ENCODE measurements at places on chromosomes 2 and 18. TPM values are rescaled to one million over a fixed set of nuclear protein-coding genes. Genes with fewer than 3 reads are reported as not detected.

Gene SCN3A
- total RNA-seq: 4.0 TPM

GRCh38 chr2:200869014-200869413 lies 4.6 kb upstream of the CLK1 start:
- peaks cover 27% of the 10 kb centered on the region for H3K4me1 ChIP-seq
- DNase-seq: no peak
- H3K27ac ChIP-seq: no peak overlapping the region
- no peaks in the 10 kb centered on the region for H3K27me3 ChIP-seq
- no peak overlapping the region for H3K4me3 ChIP-seq

GRCh38 chr2:137928547-137929518 lies 35.4 kb upstream of the HNMT start:
- no peak overlapping the region for H3K27ac ChIP-seq
- H3K4me1 ChIP-seq: no peaks in the 10 kb centered on the region
- H3K36me3 ChIP-seq: no peaks in the 10 kb centered on the region
- H3K4me3 ChIP-seq: no peak overlapping the region
- no peaks in the 10 kb centered on the region for H3K27me3 ChIP-seq

DNA sequence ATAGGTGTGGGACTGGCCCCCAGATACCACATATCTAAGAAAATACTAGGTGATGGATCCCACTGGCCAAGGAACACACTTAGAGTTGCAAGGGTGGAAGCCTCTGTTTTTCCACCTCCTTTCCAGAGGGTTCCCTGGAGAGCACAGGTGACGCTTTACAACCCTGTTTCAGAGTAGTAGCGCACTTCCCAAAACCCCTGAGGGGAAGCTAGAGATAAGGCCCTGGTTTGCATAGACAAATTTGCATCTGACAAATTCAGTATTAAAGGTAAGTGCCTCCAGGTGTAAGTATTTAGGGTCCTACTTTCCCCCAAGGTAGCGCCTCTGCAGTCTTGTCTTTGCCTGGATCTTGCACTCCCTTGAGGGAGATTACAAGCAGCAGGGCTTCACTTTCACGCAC lies 474 bp upstream of the CERKL start:
- H3K27me3 ChIP-seq: no peaks in the 10 kb centered on the region
- DNase-seq: no peak
- H3K4me1 ChIP-seq: peaks cover 16% of the 10 kb centered on the region
- H3K36me3 ChIP-seq: no peaks in the 10 kb centered on the region
- H3K27ac ChIP-seq: no peak overlapping the region

GRCh38 chr2:22600156-22600555 lies 784.8 kb upstream of the KLHL29 start:
- no peak for DNase-seq
- no peaks in the 10 kb centered on the region for H3K36me3 ChIP-seq
- no peaks in the 10 kb centered on the region for H3K27me3 ChIP-seq
- no peak overlapping the region for H3K27ac ChIP-seq
- no peaks in the 10 kb centered on the region for H3K4me1 ChIP-seq
- H3K4me3 ChIP-seq: no peak overlapping the region

DNA sequence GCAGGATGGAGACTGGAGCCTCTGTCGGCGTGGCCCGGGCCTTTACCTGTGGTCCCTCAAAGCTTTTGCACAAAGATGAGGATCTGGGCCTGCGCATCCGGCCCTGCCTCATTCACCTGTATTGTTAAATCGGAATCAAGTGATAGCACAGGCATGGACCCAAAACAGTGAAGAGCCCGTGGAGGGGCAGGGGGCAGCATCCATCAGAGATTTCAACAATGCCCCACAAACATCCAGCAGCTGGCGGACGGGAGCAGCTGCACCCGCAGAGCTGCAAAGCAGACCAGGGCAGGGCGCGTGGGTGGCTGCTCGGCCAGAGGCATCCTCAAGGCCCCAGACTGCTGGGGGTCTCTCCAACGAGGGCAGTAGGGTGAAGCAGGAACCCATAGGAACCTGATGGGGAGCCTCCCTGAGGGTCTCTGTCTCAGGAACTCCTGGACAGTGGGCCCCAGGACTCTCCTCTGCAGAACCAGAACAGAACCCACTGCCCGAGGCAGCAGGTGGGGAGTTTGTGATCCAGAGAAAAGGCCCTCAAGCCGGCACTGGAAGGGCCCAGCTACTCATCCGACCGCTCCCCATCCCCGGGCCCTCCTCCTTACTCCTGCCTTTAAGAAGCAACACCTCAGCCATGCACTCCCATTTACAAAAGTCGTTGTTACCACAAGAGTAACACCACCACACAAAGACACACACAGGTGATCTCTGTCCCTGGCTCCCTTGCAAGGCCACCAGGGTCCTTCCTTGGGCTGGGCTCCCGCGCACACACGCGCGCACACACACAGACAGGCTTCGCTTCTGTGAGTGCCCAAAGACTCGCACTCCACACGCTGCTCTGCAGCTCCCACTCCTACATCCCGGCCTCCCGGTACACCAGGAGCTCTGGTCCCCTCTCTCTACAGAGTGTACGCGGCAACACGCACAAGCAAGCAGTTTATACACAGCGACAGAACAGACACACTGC lies 28.8 kb downstream of the HDAC4 start:
- no peak for DNase-seq
- H3K36me3 ChIP-seq: peaks cover 15% of the 10 kb centered on the region
- H3K4me1 ChIP-seq: peaks cover 17% of the 10 kb centered on the region
- H3K27ac ChIP-seq: no peak overlapping the region
- no peaks in the 10 kb centered on the region for H3K27me3 ChIP-seq

GRCh38 chr2:9286554-9287399 lies 80.2 kb downstream of the ASAP2 start:
- H3K4me3 ChIP-seq: no peak overlapping the region
- peak overlapping the region; percentile 63 for H3K27ac ChIP-seq
- DNase-seq: no peak
- H3K4me1 ChIP-seq: peaks cover 61% of the 10 kb centered on the region

- no peak overlapping the region for H3K27ac ChIP-seq
- H3K4me1 ChIP-seq: no peaks in the 10 kb centered on the region
- H3K36me3 ChIP-seq: no peaks in the 10 kb centered on the region
These were observed 202.8 kb upstream of the THUMPD2 start for GRCh38 chr2:39981883-39982311.

DNA sequence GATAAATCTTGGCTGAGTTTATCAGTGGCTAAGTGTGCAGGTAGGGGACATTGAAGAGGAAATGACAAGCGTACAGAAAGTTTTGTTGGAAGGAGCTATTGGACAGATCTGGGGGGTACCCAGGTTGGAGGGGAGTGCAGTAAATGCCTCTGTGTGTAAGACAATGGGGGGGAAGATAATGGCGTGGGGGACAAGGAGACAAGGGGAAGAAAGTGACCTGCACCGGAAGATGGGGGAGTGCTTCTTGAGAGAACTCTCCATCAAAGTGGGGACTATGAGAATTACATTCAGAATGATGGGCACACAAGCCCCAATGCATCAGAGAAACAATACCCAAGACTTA lies 190.0 kb downstream of the ALPK2 start:
- H3K4me3 ChIP-seq: peak overlapping the region; percentile 20
- DNase-seq: no peak
- H3K27me3 ChIP-seq: no peaks in the 10 kb centered on the region
- peaks cover 5% of the 10 kb centered on the region for H3K4me1 ChIP-seq
- no peaks in the 10 kb centered on the region for H3K36me3 ChIP-seq
